ENCODE measurements at places on chromosomes 12 and 14.

DNA sequence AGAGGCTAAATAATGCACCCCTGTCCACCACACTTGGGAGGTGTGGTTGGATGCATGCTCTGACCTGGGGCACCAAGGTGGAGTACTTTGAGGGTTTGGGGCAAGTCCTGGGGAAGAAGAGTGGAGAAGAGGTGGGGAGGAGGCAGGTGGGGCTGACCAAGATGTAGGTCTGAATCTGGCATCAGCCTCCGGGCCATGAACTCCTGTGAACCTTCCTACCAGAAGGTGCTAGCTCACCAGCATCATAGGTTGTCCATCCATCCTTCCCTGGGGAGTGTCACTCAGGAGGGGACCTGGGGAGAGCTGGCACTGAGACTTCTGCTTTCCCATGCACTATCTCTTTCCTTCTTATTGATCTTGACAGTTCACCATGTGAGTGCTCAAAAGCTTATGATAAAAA lies 13.6 kb upstream of the EMP1 start:
- no peak for DNase-seq

DNA sequence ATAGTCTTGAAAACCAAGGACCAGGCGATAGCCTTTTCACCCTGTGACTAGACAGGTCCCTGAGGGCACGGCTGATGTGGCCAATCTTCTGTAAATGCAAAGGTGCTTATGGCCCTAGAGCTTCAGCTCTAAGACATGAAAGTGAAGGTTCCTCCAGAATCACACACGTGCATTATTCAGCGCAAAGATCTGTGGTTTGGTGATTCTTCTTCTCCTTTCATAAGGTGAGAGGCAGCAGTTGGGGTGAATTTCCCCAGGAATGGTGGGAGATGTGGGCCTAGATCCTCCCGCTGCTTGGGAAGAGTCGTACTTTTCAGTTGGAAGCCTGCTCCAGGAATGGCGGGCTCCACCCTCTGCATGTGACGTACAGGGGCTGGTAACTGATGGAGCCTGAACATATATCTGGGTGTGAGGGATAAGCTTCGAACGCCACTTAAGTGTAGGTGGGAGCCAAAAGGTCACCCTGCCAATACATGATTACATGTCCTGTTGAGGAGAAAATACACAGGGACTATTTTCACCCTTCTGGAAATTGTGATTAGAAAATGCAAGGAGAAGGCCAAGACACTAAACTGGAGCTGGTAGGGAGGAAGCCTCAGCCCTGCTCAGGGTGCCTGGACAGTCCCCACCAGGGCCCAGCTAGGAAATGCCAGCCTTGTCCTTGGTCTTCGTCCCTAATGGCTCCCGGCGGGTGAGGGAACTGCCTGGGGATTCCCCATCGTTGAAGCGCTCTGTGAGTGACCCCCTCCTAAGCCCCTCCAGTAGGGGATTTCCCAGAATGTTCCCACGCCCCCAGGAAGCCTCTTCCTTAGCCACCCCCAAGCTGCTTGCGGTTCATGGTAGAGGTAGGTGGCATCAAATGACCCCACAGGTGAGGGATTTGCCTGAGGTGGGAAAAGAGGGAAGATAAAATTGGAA lies 17.6 kb downstream of the BATF start:
- DNase-seq, result no peak

DNA sequence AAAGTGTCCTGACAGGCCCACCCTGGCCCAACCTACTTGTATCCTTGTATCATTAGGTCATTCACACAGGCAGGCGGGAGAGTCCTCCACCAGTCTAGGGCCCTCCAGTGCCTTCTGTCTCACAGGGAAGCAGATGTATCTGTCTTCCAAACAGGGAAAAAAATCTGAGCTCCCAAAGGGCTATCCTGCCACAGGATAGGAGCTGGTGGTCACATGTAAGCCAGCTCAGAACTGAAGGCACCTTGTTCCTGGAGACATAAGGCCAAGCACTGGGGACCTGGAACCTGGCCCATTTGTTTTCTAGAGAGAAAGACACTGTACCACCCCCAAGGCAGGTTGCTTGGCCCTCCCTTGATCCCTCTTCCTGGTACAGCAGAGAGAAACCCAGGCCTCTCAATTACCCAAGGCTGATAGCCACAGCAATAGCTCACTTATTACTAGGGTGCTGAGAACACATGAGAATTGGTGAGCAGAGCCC lies 19.4 kb upstream of the PLEKHH1 start:
- no peak for DNase-seq

DNA sequence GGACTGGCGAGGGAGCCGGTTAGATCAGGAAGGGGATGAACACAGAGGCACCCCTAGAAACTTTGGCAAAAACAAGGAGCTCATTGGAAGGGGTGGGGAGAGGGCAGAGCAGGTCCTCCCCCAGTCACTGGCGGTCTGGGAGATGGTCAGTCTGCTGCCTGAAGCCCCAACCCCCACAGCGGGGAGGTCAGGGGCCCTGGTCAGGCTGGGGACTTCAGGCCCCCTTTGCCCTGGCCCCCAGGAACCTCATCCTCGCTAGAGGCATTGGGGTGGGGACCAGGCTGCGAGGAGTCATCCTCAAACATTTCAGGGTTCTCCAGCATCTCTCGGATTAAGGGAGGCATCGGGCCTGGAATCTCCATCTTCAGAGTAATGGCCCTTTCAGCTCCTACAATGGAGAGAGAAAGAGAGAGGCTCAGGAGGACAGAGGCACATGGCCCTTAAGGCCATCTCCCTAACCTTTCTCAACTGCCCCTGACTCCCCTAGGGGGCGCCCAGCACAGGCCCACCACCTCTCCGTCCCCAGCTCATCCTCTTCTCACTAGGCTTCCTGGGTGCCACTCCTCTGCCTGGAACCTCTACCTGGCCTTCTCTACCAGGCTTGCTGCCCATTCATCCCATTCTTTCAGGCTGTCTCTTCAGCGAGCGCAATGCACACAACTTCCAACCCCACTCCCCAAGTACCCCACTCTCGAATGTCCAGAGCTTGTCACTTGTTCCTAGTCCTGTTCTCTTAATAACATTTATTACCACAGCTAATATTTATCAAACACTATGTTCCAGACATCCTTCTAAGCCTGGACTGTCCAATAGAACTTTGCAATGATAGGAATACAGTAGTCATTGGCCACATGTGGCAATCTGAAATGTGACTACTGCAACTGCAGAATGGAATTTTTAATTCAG lies 4.7 kb upstream of the ITGB7 start:
- DNase-seq, result no peak

- no peak for DNase-seq
Measured at GRCh38 chr14:92925446-92925845, 2.5 kb downstream of the CHGA start.

DNA sequence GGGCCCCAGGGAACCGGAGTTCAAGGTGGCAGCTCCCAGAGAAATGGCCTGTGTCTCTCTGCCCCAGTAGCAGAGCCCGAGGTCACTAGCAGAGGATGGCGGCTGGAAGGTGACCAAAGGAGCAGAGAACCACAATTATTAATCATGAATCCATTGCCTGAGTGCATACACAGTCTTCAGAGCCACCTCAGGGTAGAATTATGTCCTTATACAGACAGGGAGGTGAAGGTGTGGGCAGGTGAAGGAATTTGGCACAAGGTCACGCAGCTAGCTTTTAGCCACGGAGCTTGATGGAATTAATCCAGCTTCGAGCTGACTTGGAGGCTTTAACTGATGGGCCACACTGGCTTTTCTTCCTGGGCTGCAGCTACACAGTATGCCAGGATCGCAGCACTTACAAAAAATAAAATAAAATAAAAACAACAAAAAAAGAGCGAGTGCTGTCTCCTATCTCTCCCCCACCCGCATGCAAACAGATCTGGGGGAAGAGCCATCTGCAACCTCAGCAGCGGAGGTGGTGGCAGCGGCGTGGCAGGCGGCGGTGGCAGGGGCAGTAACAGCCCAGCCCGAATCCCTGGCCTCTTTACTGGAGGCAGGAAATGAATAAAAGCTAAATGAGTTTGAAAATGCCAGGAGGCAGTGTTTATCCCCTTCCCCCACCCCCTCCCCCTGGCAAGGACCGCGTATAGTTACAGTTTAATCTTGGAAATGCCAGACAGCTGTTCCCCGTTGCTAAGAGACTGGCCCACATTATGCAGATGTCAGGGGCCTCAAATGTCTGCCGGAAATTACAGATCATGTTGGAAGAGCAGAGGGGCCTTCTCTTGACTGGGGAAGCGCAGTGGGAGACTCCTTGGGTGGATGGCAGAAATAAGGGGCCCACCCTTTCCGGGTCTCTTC lies 93.5 kb downstream of the LRRC74A start:
- DNase-seq, result no peak

DNA sequence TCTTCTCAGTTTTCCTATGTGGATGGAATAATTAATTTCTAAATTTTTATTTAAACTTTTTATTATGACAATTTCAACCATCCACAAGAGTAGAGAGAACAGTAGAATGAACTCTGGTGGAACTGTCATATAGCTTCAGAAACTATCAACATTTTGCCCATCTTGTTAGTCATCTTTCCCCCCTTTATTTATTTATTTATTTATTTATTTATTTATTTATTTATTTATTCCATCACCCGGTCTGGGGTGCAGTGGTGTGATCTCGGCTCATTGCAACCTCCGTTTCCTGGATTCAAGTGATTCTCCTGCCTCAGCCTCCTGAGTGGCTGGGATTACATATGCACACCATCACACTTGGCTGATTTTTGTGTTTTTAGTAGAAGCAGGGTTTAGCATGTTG lies 23.5 kb downstream of the ADCK1 start:
- no peak for DNase-seq

GRCh38 chr12:92295523-92295922 lies 149.9 kb upstream of the BTG1 start:
- DNase-seq, result no peak

GRCh38 chr12:69101505-69101904 lies 137.9 kb upstream of the CPSF6 start:
- no peak for DNase-seq

- peak; percentile 50 for DNase-seq
Measured at GRCh38 chr14:78598046-78598920, 428.1 kb downstream of the NRXN3 start.

GRCh38 chr12:128918481-128919260 lies 65.4 kb downstream of the GLT1D1 start:
- DNase-seq, result no peak

GRCh38 chr14:73851000-73851399 lies 631 bp upstream of the PTGR2 start:
- DNase-seq, result no peak

DNA sequence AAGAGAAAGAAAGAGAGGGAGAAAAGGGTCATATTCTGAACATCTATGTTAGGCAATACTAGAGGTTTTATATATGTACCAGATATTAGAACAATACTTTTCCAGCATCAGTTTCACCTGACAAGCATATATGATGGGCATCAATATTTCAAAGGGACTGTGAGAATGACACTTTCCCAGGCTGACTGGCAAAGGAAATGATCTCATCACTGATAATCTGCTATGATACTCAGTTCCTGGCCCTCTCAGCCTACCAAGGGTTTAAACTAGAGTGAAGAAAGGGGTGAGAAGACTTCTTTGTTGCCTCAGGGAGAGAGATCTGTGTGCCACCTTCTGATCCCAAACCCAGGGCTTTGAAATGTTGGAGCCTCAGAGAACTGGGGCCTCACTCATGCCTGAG lies 183.5 kb downstream of the TTC8 start:
- DNase-seq, result no peak

All from neural crest cell (in vitro differentiated cells).